T-helper 2 cell (primary cell): ENCODE measurements at places on chromosomes 1 and 21.

DNA sequence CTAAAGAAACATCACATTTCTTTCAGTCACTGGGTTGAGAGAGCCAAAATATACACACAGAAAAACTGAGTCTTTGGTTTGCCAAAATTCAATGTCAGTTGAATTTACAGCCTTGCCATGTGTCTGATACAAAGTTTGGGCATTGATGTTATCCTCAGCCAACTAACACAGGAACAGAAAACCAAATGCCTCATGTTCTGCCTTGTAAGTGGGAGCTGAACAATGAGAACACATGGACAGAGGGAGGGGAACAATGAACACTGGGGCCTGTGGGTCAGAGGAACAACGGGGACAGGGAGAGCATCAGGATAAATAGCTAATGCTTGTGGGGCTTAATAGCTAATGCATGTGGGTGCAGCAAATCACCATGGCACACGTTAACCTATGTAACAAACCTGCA lies 39.6 kb upstream of the C21orf91 start:
- DNase-seq = no peak

GRCh38 chr21:38819051-38819718 lies 13.5 kb downstream of the ETS2 start:
- DNase-seq = no peak

DNA sequence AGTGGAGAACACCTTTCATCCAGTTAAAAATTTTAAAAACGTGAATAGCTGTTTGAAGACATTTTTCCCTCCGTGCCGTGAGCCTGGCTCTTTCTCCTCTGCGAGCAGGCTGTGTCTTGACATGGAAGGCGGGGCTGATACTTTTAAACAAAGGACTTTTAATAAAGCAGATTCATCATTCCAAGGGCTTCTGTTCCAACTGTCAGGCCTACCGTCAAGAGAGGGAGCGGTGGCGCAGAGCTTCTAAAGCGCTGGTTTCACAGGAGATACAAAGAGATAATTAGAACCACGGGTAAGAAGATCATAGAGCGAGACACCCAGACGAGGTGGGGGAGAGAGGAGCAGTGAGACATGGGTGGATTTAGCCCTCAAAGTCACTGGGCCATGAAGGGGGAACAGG lies 247.4 kb upstream of the C1orf174 start:
- DNase-seq = no peak

- peak; percentile 93 for DNase-seq
These were observed at the start of gene MAP10 for GRCh38 chr1:232805269-232806185. MAP10 (plus strand) TSS chr1:232805416; CDS start chr1:232805450, 34 bp downstream.
